Cardiac atrium fibroblast (primary cell): ENCODE measurements at places on chromosomes 7 and 10. TPM values are rescaled to one million over a fixed set of nuclear protein-coding genes. Genes with fewer than 3 reads are reported as not detected.

The SORCS1 gene
- total RNA-seq = not detected in 2 replicates

The ZNF518A gene
- 5.0 and 5.4 TPM in 2 replicates for total RNA-seq

The ZNF503 gene
- 5.8 and 10.8 TPM in 2 replicates for total RNA-seq

The UBE2H gene
- total RNA-seq = 52.4 and 63.8 TPM in 2 replicates

The EDRF1 gene
- 9.4 and 11.0 TPM in 2 replicates for total RNA-seq
